ENCODE measurements at places on chromosomes 1 and 21.

- no peak for DNase-seq
These were observed 265.6 kb downstream of the TM2D1 start for GRCh38 chr1:61459345-61459744.

- DNase-seq, result no peak
These were observed 3.1 kb downstream of the CTBS start for GRCh38 chr1:84571150-84571535.

- no peak for DNase-seq
These were observed 12.9 kb downstream of the ATP1B1 start for GRCh38 chr1:169119405-169119804.

DNA sequence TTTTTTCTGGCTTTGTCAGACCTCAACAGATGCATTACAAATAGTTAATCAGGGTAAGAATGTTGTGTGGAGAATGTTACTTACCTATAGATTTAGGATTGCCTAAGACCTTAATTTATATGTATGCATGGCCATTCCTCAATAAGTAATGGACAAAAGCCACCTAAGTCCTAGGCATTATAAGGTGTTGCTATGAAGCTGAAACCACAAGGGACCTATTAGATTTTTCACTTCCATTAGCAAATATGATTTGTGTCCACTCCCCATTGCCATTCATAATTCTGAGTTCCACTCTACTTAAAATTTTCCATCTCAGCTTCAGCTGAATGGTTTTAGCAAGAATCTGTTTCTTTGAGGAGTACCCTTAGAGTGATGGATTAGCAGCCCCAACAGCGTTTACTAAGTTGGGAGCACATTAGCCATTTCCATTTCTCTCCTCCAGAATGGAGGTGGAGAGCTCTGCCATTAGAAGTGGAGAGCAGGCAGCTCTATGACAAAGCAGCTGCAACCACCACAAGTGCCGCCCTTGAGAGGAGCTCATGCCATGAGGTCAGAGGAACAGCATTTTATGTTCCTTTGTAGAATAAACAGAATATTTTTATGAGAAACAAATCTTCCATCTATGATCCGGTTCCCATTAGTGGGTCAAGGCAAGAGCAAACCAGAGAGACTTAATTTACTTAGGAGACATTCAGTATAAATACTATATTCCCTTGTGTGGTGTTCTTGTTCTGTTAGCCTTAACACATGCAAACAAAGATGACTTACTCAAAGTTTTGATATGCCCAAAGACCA, 28.9 kb upstream of the C1orf87 start:
- DNase-seq, result no peak

DNA sequence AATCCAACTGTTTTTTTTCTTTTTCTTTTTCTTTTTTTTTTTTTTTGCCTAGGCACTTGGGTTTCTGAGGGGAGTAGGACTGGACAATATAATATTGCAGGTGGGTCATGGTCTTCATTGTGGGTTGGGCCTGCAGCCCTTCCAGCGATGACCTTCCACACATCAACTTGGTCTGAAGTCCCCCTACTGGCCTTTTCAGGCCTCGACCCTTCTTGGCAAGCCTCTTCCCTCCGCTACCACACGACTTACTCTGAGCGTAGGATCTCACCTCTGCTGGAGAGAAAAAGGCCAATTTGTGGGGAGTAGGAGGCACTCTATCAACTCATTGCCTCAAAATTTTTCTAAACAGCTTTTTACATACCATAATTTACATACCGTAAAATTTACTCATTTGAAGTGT, 51.1 kb upstream of the GRIK3 start:
- DNase-seq, result peak; percentile 13

GRCh38 chr1:93827633-93828366, 51.2 kb downstream of the DNTTIP2 start:
- DNase-seq, result no peak

DNA sequence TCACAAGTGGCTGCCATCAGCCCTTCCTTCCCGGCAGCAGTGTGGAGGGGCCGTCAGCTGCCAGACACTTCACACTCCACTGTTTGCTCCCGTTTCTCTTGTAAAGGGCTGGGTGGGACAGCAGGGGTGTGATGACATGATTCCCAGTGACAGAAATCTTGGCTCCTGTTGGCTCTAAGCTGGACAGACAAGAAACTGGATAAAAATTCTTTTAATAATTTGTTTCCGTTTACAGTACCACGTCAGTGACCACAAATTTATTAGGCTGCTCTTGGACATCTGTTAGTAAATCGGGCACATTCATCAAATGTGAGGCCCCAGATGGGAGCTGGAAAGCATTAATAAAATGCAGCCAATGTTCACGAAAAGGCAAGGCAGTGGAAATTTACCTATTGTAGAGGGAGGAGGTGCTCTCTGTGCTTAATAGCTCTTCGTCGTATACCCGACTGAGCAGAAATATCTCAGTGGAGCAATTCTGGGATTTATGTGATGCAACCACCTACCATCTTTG, 353.7 kb upstream of the GREM2 start:
- DNase-seq, result peak; percentile 73

DNA sequence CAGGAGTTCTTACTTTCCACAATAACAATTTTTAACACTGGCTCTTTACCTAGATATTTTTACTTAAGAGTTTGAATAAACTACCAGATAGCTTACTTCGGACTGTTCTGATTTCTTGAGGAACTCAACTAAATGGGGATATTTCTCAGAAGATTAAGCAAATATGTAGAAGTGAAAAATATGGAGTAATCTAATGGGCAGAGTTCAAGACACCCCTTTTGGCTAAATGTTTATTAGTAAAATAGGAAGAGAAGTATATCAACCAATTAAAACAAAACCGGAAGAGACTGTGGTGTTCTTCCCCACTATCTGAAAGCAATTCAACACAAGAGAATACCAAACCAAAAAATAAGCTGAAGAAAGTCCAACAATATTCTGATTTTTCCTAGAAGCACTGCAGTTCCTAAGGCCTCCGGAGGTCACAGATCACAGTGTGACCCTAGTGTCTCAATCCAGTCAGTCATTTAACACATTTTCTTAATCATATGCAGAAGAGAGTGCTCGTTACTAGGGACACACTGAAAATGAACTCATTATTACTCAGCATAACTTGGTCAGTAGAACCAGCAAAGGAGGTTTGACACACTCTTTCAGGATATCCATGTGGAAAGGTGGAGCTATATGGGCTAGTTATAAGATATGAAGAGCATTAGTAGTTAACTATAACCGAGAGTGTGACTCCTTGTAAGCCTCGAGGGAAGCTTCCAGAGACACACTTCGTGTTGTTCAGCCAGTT, 5.2 kb downstream of the SIPA1L2 start:
- no peak for DNase-seq

DNA sequence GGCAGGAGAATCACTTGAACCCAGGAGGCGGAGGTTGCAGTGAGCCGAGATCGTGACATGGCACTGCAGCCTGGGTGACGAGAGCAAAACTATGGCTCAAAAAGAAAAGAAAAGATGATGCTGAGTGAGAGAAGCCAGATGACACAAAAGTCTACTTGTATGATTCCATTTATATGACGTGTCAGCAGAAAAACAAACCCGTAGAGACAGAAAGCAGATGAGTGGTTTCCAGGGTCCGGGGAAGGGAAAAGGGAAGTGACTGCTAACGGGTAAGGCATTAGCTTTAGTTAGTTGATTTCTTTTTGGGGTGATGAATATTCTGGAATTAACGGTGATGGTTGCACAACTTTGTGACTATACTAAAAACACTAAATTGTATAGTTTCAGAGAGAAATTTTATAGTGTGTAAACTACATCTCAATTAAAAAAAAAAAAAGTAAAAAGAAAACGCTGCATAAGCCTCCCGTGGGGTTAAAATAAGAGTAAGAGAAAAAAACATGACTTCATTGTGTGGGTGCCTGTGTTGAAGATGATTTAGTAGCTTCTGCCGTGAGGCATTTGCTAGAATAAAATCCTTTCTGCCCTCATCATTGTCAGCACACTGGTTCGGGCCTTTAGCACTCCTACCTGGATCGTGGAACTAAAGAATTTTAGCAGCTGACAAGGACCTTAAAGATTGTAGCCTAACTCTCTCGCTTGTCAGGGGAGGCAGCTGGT, 24.7 kb upstream of the ATP5PO start:
- DNase-seq, result no peak

DNA sequence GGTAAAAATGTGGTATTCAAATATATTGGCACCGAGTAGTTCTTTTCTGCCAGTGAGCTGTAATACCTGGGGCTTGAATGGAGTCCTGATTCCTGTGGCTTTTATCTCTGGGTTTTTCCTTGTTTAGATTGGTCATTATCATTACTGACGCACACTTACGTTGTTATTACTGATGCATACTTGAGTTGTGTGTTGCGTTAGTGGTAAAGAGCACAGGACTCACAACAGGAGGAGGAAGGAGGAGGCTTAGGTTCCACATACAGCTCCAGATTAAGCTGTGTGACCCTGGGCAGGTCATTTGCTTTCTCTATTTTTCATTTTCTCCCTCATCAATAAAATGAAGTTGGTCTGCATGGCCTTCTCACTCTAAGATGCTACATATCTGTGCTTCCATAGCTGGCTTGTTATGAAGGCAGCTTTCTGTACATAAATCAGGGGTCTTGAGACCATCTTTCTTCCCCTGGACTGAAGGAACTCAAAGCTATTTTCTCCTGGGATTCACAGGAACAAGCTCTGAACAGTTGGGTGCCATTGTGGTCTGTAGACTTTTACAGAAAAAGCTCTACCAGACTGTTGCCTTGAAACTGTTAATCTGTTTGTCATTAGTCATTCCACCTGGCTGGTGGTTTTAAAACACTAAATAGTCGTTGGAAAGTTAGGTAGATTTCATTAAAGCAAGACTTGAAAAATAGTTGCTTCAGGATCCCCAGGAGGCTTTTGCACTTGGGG, 5.6 kb downstream of the ARID1A start:
- no peak for DNase-seq

DNA sequence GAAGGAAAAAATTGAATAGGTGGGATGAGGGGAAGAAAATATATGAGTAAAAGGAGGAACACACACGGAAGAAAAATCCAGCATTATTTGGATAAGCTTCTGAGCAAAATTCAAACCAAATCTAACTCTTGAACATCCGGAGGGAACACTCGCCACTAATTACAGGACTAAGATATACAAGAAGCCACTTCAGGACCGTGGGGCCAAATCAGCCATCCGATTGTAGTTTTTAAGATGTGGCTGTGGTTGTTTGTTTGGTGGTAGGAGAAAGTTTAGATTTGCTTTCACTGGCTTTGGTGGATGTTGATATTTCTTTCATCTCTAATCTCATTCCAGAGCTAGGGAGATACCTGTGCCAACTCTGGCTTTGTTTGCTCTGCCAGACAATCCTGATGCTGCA, 43.7 kb upstream of the ADAMTS1 start:
- no peak for DNase-seq
